ENCODE measurements at places on chromosomes 2 and 18.

- no peak for DNase-seq
Observed at GRCh38 chr2:134272806-134273205, 18.9 kb downstream of the MGAT5 start.

DNA sequence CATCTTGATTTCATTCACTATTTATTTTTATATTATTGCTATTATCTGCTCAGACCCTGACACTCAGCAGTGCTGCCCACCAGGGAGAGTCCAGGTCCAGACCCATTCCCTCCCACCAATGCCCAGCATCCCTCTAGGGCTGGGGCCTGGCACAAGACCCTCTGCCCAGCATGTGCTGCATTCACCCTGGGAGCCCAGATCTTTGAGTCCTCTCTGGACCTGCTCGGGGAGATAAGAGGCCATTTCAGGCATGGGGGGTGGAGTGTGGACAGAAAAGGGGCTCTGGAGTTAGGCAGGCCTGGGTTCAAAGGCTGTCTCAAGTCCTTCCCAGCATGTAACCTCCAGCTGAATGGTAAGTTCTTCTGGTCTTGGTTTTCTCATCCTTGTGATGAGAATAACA, 209.6 kb downstream of the CYP26B1 start:
- no peak for DNase-seq

DNA sequence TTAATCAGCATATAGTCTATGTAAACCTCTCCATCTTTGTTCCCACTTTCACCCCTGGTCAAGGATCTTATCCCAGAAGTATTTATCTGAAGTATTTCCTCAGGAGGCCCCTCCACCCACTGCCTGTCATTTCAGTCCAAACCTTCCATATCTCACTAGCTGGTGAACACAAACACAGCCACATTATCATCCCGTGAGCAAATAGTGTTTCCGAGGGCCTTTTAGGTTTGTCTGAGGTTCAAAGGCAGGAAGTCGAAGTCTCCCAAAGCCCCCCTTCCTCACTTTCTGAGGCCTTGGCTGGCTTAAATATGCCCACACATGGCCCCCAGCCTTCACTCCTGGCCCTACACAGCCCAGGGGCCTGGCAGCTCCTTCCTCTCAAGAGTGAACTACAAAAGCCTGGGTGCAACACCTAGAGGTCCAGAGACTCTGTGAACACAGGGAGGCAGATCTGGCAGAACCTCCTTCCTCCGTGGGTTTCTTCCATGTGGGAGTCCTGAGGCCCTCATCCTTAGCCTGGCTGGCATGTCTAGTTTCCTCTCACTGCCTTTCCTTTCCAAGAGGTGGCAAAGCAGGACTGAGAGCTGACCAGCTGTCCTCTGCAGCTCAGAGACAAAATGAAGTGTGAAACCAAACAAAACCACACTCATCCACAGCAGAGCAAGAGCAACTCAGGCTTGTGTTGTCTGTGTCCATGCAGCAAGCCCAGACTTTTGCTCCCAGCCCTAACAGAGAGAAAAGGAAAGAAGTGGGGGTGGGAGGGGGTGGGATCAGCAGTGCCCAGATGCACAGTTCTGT, 264.2 kb downstream of the SS18 start:
- no peak for DNase-seq

- DNase-seq, result no peak
Observed at GRCh38 chr2:218383892-218384519, 1.9 kb downstream of the SLC11A1 start.

DNA sequence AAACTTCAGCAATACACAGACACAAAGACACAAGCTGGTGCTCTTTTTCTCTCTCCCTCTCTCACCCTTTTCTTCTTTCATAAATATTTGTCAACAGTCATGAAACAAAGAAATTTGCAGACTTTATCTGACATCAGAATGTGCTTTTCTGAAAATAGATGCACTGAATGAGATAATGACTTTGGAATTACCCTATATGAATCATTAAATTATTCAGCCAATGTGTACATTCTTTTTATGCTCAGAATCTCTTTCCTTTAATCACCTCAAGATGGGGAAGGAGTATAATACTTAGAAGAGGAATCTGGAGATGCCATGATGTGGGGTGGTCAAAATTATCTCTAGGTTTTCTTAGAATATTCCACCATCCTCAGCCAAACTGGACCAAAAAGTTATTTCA, 289.9 kb downstream of the LRRTM1 start:
- DNase-seq, result no peak
